G401 (cell line): ENCODE measurements at places on chromosomes 5 and 9. TPM values are rescaled to one million over a fixed set of nuclear protein-coding genes. Genes with fewer than 3 reads are reported as not detected.

DNA sequence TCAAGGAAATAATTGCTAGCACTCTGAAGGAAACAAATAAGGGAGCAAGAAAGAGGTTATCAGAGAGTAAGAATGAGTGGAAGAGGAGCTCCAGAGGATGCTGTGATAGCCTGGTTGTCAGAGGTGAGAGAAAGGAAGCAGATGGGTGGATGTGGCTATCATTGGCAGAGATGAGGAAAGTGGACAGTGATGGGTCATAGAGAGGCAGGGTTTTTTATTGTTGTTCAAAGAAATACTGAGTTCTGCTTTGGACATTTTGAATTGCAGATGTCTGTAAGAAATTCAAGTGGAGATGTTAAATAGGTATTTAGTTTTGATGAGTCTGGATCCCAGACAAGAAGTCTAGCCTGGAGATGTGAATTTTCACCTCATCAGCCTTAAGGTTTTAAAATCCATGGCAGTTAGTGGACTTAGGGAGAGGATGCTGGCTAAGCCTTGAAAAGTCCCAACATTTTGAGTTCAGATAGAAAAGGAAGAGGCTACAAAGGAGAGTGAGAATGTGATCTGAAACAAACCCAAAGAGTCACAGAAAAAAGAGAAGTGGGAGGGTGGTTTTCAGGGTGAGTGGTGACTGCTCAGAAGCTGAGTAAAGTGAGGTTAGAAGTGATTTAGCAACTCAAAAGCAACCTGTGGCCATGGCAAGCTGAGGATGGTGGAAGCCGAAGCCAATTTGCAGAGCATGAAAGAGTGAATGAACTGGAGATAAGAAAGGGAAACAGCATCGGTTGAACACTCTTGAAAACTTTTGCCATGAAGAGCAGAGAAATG lies 50.4 kb downstream of the PPIC start:
- no peak for DNase-seq

The MAP1B gene
- total RNA-seq: 11.3 and 21.9 TPM in 2 replicates

GRCh38 chr9:115234094-115234493 lies 116.1 kb upstream of the TNC start:
- no peak for DNase-seq

The ACSL6 gene
- total RNA-seq: 7.3 TPM in 1 of 2 replicates, not detected in the other

The EIF4EBP3 gene
- total RNA-seq: 1.3 TPM in 1 of 2 replicates, not detected in the other

- no peak for DNase-seq
These were observed 14.9 kb upstream of the SPATA24 start for GRCh38 chr5:139418793-139419192.

DNA sequence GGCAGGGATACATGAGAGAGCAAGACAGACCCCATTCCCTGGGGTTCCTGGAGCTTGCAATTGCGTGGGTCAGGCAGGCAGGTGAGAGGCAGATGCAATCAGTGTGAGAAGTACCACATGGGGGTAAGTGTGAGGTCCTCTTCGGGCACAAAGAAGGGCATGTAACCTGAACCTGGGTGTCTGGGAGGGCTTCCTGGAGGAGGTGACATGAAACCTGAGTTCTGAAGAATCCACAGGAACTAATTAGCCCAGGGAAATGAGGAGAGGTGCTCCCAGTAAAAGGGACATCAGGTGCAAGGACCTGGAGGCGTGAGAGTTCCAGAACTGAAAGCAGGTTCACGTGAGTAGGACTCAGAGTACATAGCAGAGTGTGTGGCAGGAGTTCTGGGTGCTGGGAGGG lies 2.5 kb downstream of the AMBP start:
- DNase-seq: no peak

GRCh38 chr9:89848060-89849040 lies 243.5 kb downstream of the GADD45G start:
- no peak for DNase-seq

- no peak for DNase-seq
These were observed 151.4 kb downstream of the KDM4C start for GRCh38 chr9:6909181-6909580.

DNA sequence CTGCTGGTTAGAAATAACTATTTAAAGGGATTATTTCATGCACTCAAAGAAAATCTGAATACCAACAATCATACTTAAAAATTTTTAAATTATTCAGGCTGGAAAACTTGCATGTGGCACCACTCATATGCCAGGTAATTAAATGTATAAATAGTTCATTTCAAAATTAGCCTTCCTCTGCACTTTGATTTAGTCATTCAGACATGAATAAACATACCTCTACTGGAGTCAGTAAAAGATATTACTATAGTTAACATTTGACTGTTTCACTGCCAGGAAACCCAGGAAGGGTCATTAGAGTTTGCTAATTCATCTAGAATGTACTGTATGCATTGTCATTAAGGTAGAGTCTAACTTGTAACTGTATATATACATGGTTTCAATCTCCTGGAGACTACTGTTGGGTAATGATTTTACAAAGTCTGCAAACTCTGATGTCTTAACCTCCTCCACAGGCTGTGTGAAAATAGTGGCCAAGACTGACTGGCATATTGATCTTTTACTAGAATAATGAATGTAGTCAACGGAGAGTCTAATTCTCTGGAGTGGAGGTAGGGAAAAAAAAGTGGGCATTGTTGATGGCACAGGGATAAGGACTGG lies 43.7 kb downstream of the TEX10 start:
- DNase-seq: no peak

- no peak for DNase-seq
These were observed 204.8 kb downstream of the C9orf50 start for GRCh38 chr9:129415942-129416651.

The CSF1R gene
- 0.43 and 1.1 TPM in 2 replicates for total RNA-seq

The ENC1 gene
- total RNA-seq: 36.4 and 59.3 TPM in 2 replicates

DNA sequence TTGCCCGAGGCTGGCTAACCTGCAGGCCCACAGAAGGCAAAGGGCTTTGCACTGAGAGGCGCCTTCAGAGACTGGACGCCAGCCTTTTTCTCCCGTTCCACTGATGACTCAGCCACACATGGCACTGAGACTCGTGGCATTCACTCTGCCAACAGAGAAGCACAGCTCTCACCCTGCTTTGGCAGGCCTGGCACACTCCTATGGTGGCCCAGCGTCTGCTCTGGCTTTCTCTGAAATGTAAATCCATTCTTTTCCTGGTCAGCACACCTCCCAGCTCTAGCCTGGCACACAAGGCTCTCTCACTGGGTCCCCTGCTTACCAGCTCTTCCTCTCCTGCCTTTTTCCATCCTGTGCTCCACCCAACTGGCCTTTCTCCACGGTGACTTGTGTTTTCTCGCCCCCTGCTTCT lies 5.9 kb upstream of the MELK start:
- peak; percentile 94 for DNase-seq

DNA sequence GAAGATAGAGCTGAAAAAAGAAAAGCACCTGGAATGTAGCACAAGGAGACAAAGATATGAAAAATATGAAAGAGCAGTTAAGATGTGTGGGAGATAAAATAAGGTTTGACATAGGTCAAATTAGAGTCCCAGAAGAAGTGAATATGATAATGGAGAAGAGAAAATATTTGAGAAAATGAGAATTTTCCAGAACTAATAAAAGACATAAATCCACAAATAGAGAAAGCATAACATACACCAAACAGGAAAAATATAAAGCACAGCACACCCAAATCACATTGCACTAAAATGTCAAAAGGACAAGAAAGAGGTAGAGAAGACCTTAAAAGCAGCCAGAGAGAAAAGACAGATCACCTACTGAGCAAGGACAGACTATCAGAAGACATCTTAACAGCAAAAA lies 43.4 kb downstream of the IPPK start:
- DNase-seq: no peak

- DNase-seq: no peak
These were observed 2.4 kb upstream of the RNF145 start for GRCh38 chr5:159211729-159212174.

- no peak for DNase-seq
These were observed 46.2 kb downstream of the RNF145 start for GRCh38 chr5:159163027-159163700.

- peak; percentile 7 for DNase-seq
These were observed 117.1 kb downstream of the LHX2 start for GRCh38 chr9:124128568-124129166.

The CRAT gene
- 21.5 and 22.7 TPM in 2 replicates for total RNA-seq

GRCh38 chr9:5543875-5544702 lies 33.8 kb downstream of the PDCD1LG2 start:
- no peak for DNase-seq

GRCh38 chr5:159471904-159472303 lies 141.6 kb upstream of the IL12B start:
- DNase-seq: no peak

The SLC22A4 gene
- 0.31 TPM in 1 of 2 replicates, not detected in the other for total RNA-seq

DNA sequence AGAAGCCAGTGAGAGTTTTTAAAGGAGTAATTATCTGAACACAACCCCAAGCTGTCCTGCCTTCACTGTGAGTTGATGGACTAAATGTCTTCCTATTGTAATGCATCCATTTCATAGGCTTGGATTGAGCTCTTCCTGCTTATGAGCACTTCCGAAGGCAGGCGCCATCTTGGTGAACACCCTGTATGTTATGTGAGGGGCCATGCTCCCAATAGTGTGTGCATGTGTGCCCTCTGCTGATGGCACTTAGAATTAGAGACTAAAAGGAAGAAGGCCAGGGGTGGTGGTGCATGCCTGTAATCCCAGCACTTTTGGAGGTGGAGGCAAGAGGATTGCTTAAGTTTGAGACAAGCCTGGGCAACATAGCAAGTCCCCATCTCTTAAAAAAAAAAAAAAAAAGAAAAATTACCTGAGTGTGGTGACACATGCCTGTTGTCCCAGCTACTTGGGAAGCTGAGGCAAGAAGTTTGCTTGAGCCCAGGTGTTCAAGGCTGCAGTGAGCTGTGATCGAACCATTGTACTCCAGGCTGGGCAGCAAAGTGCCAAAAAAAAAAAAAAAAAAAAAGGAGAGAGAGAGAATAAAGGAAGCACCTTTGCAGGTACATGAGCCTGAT lies 65.0 kb downstream of the C9orf152 start:
- no peak for DNase-seq

DNA sequence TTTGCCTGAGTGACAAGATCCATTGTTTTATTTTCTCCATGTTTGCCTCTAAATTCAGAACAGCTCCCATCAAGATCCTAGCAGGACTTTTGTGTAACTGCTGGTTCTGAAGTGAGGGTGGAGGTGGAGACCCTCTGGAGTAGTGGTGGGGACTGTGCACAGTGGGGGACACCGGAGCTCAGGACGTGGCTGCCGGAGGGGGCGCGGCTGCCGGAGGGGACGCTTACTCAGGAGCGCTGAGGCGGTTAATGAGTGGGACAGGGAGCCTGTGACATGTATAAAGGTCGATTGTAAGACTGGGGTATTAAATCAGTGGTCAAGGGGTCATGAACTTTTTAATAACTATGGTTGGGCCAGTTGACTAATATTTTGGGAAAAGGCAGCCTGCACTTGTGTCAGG lies 127.0 kb upstream of the CACNA1B start:
- no peak for DNase-seq

DNA sequence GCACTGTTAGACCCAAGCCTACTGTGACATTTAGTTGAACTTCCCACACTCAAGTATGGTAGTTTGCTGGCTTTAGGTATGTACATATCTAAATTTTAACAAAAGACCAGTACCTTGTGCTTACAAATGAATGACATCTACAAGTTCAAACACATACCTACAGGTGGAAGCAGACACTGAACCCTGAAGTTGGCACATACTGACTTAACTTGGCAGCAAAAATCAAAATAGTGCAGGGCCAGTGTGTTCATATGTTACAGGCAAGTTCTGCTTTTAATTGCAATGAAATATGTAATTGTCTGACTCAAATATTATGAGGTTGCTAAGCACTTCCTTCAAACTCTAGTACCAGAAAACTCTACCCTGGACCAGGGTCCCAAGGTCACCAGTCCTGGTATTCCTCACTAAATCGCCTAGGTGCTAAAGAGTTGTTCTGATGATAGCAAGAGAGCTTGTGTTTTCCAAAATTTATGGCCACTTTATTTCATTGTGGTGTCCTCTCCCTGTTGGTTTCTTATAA lies 77.4 kb downstream of the MEGF10 start:
- DNase-seq: no peak

The SPINK5 gene
- not detected in 2 replicates for total RNA-seq

The GADD45G gene
- total RNA-seq: not detected in 2 replicates

DNA sequence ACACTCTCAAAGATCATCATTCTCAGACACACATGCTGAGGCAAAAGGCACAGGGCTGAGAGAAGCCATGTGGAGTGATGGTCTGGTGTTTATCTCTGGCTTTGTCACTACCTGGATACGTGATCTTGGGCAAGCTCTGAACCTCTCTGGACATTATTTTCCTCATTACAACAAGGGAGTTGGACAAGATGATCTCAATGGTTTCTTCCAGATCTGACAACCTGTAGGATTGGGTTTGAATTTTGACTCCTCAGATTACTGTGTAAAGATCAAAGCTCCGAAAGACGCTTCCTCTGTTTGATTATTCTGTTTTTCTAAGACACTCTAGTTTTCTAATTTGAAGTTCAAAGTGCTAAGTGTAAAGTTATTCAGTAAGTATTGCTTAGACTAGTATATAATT lies 20.0 kb downstream of the NUDT2 start:
- DNase-seq: no peak

The GNPDA1 gene
- total RNA-seq: 196 and 216 TPM in 2 replicates

- no peak for DNase-seq
These were observed 210.0 kb downstream of the HINT1 start for GRCh38 chr5:130955041-130955440.

DNA sequence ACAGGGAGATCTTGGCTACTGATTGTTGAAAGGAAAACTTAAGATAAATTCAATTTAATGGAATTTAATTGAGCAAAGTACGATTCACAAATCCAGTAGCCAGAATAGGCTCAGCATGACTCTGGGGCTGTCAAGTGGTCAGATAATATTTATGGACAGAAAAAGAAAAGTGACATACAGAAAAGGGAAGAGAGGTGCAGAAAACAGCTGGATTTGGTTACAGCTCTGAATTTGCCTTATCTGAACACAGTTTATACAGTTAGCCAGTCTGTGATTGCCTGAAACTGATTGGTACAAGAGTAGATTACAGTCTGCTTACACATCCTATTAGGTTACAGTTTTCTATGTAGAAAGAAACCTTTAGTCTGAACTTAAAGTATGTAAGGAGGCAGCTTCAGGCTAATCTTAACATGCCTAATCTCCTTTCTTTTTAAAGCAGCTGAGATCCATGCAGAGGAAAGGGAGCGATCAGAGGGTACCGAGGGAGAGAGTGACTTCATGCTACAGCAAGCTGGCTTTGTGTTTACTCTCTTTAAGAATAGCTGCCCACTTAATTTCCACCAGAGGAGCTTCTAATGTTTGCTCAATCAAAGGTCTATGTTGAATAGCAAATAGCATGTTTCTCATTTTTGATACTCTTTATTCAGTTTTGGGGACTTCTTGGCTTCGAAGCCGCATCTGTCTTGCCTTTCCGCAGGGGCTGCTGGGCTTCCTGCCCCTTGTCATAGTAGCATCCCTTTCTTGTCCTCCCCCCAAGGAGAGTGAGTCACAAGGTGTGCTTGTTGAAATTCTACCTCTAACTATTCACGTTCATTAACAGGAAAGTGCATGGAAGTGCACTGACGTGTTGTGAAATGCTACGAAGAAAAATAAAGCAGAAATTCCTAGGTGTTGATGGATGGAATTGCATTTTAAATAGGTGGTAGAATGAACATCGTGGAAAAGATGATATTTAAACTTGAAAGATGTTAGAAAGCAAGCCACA lies 761.2 kb downstream of the TAF11L14 start:
- DNase-seq: no peak

The MRPL22 gene
- 43.9 and 46.4 TPM in 2 replicates for total RNA-seq
